Skeletal muscle tissue (tissue), 5 donors: ENCODE measurements at places on chromosomes 12 and 14. TPM values are rescaled to one million over a fixed set of nuclear protein-coding genes. Genes with fewer than 3 reads are reported as not detected.

Gene NEUROD4
- total RNA-seq, result not detected

Gene SIX6
- not detected for total RNA-seq

Gene PMCH
- total RNA-seq, result not detected

Gene EID3
- 2.1 TPM for total RNA-seq

Gene CAPZA3
- not detected for total RNA-seq

Gene PIWIL1
- total RNA-seq, result not detected

Gene NYNRIN
- total RNA-seq, result 19.3 TPM

Gene STK38L
- total RNA-seq, result 17.2 TPM

Gene HOXC5
- 0.52 TPM for total RNA-seq

Gene NEK9
- total RNA-seq, result 59.0 TPM

Gene TC2N
- 5.7 TPM for total RNA-seq

Gene CCDC60
- not detected for total RNA-seq

Gene SLIRP
- total RNA-seq, result 102 TPM

Gene AVPR1A
- 14.1 TPM for total RNA-seq

Gene DERA
- total RNA-seq, result 44.9 TPM

Gene FAM90A1
- 0.52 TPM for total RNA-seq

Gene KRT72
- total RNA-seq, result not detected

Gene C14orf180
- total RNA-seq, result 3.7 TPM

Gene MYF6
- total RNA-seq, result 136 TPM

Gene PTCSC3
- total RNA-seq, result not detected
